Osteocyte (in vitro differentiated cells): ENCODE measurements at places on chromosomes 6 and 20.

GRCh38 chr6:40135491-40136072, 201.3 kb upstream of the MOCS1 start:
- no peak for DNase-seq

DNA sequence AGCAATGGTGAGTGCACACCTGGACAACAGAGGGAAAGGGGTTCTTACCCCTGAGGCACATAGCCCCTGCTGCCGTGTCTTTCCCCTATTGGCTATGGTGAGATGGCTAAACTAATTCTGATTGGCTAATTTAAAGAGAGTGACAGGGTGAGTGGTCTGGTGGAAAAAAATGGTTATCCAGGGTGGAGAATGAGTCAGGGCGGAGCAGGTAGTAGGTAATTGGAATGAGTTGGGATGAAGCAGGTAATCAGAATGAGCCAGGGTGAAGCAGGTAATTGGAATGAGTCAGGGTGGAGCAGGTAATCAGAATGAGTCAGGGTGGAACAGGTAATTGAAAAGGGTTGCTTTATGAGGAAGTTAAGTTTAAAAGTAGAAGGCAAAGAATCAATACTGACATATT, 200.3 kb downstream of the EYA4 start:
- DNase-seq: no peak

DNA sequence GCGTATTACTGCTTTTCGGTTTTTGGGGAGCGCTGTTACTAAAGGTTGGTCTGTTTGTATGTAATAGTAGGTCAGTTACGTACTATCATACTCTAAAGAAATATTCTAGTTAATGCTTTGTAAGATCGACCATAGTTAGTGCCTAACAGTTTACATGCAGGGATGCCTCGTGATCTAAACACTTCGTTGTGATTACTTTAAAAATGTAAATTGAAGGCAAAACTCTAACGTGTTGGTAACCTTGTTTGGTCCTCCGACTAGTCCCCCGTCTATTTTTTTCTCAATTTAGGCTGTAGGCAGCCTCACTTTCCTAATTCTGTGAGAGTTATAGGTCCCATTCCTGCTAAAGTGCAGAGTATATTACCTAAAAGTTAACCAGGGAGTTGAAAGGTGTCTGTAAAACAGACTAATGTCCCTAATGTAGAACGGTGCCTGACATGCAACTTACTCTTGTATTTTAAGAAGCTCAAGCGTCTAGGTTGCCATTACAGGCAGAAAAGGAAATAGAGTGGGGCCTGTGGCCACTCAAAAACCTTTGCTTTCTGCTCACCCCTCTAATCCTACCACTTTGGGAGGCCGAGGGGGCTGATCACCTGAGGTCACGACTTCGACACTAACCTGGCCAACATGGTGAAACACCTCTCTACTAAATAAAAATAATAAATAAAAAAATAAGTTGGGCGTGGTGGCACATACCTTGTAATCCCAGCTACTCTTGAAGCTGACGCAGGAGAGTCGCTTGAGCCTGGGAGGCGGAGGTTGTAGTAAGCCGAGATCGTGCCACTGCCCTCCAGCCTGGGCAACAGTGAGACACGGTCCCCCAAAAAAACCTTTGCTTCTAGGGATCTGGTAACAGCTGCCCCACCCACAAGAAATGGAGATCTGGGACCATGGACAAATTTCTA, 37.8 kb downstream of the HFE start:
- no peak for DNase-seq

DNA sequence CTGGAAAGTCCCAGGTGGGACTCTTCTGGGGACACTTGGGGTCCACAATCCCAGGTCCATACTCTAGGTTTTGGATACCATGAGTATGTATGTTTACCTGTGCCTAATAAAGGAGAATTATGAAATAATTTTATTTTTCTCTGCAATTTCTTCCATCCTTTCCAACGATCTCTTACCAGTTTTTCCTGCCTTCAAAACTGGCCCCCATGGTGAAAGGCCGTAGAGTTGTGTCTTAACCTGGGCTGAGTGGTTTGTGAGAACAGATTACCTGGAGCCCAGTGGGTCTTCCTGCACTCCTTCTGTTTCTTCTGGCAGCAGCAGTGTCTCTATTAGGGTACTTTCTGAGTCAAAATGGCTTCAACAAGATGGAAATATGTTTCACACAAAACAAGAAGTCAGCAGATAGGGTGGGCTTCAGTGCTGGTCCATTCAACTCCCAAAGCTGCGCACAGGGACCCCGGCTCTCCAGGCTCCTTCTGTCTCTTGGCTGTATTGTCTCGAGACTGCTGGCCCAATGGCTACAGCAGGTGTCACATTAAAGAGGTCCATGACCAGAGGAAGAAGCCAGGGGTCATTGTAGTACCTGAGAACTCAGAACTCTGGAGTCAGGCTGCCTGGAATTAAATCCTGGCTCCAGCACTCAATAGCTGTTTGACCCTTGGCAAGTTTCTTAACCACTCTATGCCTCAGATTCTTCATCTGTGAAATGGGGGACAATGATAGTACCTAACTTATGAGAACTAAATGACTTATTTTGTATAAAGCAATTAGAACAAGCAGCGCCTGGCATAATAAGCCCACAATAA, 10.5 kb upstream of the RBCK1 start:
- no peak for DNase-seq

DNA sequence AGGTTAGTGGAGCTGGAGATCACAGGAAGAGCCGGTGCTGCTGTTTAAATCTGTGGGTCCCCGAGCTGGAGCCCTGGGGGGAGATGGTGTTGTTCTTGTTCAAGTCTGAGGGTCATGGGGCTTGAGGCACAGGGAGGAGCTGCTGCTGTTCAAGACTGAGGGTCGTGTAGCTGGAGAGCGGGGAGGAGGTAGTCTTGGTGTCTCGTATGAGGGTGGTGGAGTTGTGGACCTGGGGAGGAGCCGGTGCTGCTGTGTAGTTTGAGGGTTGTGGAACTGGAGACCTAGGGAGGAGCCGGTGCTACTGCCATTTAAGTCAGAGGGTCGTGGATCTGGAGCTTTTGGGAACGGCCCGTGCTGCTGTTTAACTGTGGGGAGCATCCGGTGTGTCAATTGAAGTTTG, 112.2 kb upstream of the SULF2 start:
- DNase-seq: no peak

DNA sequence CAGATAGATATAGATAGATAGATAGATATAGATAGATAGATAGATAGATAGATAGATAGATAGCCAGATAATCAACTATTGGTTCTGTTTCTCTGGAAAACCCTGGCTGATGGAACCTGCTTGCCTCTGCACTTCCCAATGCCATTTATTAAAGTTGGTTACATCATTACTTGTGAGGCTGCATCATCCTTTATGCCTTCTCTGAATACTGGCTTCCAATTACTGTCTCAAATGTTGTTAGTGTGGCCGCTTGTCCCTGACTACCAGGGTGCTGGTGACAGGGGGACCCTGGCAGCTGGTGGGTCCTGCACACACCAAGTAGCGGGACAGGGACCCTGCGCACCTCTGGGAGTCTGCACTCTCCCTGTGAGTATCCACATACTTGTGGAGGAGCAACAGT, 3.9 kb upstream of the SLPI start:
- no peak for DNase-seq

GRCh38 chr20:30593572-30593971, 663.9 kb upstream of the DEFB115 start:
- DNase-seq: no peak

DNA sequence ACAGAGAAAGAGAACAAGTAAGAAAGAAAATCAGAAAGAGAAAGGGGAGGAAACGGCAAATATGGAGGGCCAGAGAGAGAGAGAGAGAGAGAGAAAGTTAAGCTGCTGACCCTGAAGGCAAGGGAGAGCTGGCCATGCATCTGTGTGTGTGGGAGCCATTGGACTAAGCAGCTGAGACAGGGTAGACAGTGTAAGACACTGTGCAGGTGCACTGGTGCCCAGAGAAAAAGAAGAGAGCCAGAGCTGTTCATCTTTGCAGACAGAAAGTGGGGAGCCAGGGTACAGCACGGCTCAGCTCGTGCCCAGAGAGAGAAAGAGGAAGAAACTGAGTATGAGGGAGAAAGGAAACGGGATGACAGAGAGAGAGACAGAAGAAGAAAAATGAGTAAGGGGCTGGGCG, 24.2 kb upstream of the ZNF318 start:
- no peak for DNase-seq

- no peak for DNase-seq
Measured at GRCh38 chr6:41559655-41560427, 13.7 kb downstream of the FOXP4 start.

DNA sequence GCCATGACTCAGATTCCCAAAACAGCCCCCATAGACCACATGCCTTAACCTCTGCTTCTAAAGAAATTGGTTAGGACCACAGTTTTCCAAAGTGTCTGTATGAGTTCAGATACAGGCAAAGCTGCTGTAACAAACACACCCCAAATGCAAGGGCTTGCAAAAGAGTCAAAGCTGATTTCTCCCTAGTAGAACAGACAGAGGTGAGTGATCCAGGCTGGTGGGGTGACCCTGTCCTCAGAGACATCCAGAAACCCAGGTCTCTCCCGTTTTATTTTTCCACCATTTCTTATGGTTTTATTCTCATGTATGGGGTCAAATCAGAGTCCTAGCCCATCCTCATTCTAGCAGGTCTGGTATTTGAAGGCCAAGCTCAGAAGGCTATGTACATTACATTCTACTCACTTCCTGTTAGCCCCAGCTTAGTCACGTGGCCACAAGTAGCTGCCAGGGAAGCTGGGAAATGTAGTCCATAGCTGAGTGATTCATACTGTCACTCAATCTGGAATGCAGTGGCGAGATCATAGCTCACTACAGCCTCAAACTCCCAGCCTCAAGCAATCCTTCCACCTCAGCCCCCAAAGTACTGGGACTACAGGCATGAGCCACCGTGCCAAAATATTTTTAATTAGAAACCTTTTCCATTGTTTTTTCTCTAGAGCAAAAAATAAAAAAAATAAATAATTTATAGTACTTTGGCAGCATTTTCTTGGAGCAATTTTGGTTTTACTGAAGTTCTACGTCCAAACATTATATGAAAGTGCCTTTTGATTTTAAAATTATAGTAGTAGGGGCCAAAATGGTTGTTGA, 175.2 kb downstream of the ZMYND8 start:
- DNase-seq: no peak

DNA sequence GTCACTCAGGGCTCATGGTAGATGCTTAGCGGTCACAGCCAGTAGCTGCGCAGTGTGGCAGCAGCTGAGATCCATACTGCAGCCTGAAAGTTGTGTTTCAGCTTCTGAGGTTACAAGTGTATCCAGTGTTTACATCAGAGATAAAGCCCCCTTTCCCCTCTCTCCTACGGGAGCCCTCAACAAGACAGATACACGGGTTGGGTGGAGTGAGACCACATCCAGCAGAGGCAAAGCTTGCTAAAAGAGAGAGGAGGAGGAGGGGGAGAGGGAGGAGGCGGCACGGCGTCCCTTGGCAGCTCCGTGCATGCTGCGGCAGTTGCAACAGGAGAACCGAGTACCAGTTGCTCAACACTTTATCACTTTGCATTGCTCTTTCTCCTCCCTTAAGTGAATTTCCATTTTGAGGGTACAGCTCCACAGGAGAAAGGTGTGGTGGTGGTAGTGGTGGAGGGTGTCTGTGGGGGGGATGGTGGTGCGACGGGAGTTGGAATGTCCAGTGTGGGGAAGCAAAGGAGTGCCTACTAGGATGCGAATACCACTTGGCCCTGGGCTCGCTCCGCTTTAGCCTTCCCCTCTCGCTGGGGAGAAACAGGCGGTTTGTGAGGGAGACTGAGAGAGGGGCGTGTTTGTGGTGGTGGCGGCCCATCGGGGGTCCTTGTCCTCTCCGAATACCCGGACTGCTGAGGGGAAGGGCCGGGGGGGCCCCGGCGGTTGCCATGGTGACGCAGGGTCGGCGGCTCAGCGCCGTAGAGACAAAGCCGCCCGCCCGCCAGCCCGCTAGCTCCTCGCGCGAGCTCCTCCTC, 405 bp upstream of the RNF182 start:
- DNase-seq: peak; percentile 91

- no peak for DNase-seq
Measured at GRCh38 chr20:58310291-58310782, 822 bp downstream of the RAB22A start.

- DNase-seq: no peak
Measured at GRCh38 chr6:127205036-127205435, 61.6 kb upstream of the RNF146 start.

DNA sequence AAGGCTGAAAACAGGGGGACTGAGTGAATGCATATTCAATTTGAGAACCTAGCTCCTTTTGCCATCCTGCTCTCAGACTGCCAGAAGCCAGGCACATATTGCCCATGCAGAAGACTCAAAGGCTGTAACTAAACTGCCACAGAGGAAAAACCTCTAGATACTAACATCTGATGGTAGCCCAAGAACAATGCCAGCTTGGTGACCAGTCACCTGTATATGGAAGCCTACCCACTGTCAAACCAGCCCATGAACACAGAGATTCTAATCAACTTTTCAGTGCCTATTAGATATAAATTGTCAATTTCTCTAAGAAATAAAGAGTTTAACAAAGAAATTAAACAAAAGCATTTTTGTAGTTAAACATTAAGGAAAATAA, 34.2 kb downstream of the GPR63 start:
- DNase-seq: no peak

- DNase-seq: no peak
Measured at GRCh38 chr6:35044761-35045421, 96.2 kb downstream of the TCP11 start.
